T-helper 1 cell (primary cell): ENCODE measurements at places on chromosomes 3 and 15.

DNA sequence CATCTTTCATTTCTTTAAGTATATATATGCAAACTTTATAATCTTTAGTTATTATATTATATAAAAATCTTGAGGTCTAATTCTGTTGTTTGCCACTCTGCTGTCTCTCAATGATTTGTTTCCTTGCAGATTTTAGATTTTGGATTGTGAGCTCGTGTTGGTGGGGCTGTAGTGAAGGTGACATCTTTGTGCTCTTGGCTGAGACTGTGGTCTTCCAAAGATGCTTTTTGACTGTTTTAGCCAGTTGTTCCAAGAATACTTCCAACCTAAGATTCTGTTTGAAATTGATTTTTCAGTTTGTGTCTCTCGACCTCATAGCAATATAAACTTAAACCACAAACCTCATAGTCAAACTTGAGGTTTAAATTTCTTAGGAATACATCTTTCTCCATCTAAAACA lies 326.5 kb downstream of the SLC9A9 start:
- DNase-seq = no peak

DNA sequence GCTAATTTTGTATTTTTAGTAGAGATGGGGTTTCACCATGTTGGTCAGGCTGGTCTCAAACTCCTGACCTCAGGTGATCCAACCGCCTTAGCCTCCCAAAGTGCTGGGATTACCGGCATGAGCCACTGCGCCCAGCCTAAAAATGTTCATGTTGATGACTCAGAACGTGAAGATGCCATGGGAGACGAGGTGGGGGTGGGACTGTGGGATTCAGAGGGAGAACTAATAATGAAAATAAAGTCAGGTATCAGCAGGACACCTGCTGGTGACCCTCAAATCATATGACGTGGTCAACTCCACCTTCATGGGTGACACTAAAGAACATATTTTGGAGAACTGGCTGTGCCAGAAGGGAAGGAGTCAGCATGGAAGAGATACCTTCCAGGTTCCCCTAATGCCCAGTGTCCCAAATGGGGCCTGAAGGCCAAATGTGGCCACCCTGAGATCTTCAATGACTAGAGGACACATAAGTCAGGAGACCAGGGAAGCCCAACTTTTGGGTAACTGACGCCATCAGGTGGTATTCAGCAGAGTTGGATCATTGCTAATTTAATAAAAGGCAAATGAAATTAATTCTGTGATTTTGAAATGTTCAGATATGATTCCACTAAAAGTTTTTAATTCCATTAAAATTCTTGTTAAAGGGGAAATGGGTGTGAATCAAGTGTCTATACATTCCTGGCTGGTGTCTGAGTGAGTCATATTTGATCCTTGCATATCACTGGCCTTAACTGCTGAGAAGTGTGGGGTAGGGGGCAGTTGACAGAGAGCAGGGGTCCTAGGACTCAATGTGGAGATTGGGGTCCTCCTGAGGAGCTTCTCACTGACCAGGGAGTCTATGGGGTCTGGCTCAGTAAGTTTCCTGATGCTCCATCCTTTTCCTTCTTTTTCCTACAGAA lies 88.6 kb upstream of the GSK3B start:
- no peak for DNase-seq

DNA sequence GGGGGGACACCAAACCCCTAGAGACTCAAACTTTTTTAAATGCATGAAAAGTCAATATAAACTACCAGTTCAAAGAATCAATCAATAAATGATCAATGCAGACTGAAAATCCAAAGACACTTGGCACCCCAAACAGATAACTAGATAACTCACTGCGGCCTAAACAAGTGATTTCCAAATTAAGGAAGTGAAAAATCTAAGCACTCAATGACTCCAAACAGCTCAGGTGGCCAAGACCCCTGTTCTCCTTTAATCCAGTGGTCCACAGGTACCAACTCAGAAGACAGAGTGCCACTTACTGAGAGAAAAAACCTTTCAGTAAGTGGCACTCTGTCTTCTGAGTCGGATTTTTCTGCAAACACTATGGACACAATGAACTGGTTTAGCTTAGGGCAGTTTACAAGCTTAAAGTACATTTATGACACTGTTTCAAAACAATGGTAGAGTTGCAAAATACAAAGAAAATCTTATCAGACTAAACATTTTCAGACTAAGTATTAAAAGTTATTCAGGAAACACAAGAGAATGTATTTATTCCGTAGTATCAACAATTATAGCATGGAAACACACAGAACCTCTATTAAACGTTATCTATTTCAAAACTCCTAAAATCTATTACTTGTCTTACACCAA lies 4.7 kb downstream of the DLG1 start:
- DNase-seq = no peak

- no peak for DNase-seq
These were observed 73.4 kb downstream of the SLCO3A1 start for GRCh38 chr15:91926908-91927270.

GRCh38 chr15:64019764-64020163 lies 26.5 kb downstream of the DAPK2 start:
- DNase-seq = no peak

GRCh38 chr3:31955581-31955980 lies 25.5 kb downstream of the OSBPL10 start:
- DNase-seq = no peak

DNA sequence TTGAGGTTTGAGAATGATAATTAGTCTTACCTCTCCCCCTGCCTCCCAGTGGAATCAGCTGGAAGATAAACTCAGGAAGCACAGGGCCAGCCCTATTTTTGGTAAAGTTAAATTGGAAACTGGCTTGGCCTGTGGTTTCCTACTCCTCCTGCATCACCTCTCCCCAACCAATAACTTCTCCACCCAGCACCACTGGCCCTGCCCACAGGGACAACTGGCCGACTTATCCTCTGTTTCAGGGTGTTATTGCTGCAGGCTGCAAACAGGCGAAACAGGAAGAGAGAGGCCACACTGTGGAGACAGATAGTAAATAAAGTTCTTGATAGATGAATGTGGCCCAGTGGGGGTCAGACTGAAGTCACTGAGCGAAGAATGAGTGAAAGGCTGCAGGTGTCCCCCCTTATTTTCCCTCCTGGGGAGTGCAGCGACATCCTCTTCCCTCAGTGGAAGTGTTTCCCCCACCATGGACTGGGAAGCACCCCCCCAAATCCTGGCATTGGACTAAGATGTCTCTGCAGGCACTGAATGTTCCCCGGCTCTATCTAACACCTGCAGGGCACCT lies 47.1 kb downstream of the PDIA5 start:
- DNase-seq = no peak

- no peak for DNase-seq
These were observed 7.9 kb upstream of the UBXN7 start for GRCh38 chr3:196440041-196440537.

GRCh38 chr3:192887047-192887446 lies 30.6 kb downstream of the MB21D2 start:
- DNase-seq = no peak

DNA sequence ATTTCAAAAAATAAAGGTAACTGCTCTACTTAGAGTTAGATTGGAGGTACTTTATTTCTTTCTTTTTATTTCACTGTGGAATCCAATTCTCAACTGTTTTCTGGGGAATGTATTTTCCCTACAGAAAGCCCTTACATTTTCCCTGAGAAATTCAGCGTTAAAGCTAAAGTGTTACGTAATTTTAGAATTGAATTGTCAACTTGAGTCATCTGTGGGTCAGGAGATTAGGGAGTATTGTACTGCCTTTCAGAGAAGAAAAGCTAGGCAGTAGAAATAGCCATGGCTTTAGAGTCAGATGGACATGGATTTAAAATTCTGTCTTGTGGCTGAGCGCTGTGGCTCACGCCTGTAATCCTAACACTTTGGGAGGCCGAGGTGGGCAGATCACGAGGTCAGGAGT lies 728.6 kb downstream of the ROBO1 start:
- no peak for DNase-seq

DNA sequence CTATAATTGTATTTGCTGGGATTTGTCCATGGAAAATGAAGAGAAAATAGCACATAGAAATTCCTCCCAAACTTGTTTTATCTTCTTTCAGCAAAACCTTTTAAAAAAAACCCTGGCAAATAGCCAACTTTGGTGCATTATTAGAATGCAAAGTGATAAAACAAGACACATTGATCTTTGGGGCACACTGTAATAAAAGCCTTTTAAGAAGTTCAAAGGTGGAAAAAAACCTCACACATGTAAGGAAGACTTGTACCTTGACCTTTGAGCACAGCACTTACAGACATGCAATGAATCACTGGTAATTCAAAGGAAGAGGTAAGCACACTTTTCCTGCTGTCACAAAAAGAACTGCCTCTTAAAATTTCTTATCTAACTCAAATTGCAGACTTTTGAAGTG lies 8.0 kb upstream of the MORC1 start:
- DNase-seq = no peak

DNA sequence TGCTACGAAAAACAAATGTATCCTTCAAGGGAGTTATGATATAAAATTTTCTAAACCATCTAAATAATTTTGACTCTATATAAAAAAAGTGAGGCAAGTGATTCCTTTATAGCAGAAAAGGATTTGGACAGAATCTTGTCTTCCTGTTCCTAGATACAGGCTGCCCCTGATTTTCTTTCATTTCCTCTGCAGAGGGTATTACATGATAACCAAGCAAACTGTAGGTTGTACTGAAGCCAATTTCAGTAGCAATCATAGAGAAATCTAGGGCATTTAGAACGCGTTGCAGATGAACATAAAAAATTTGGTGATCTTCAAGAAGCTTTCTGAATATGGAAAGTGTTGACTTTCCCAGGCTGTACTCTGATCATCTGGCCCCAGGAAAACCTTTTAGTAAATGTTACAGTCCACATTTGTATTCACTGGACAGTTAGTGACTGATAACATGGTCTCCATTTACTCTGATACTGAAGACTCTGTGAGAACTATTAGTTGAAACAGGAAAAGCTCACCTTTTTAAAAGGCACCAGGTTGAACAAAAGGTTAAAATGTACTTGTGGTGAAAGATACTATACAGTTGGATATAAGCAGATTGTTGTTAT lies 9.1 kb upstream of the UTS2B start:
- no peak for DNase-seq

DNA sequence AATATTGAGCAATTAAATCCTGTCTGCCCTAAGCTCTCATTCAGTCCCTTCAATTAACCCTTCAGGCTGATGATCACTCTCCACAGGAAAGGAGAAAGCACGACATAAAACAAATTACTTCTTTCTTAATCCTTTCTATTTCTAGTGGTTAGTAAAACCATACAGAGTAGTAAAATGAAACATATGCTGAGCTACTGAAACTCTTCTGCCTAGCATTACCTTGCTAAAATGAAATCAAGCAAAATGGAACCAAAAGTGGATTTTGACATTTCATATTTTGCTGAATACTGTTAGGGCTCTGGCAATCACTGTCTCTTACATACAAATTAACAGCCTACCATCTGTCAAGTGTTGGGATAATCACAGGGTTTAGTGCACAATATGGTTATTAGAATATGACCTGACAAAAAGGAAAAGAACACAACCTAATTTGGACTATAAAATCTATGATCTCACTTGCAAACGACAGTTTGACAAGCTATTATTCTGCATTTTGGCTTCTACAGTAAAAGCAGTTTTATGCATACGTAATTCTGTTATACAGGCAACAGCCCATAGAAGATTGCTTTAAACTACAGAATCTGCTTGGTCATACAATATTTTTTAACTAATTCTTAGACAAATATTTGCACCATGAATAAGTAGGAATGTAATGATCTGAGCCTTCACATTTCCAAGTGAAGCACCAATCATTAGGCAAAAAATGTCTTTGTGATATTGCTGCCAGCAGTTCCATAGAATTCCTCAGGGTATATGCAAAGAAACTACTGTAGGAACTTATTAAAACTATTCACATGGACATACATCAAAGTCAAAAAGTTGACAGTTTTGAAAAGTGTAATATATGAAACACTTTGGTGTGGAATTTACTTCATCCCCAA lies 105.0 kb downstream of the FHIT start:
- no peak for DNase-seq

- DNase-seq = no peak
These were observed 79.7 kb downstream of the RAB11A start for GRCh38 chr15:65949011-65949410.
